ENCODE measurements at places on chromosomes 7 and 10.

DNA sequence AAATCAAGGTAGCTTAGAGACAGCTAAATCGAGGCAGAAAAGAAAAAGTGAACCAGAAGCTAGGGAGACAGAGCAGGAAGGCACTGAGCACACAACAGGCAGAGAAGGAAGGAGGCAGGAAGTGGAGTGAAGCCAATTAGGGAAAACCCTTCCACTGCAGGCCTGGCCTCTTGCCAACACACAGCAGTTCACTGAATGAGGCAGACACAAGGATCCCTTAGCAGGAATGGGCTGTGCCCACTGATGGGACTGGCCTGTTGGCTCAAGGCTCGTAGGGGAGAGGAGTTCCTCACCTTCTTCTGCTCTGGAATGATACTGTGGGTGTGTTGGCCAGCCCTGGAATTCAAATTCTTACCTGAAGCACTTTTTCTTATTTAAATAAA lies 220.3 kb upstream of the STK17A start:
- DNase-seq: peak; percentile 58

DNA sequence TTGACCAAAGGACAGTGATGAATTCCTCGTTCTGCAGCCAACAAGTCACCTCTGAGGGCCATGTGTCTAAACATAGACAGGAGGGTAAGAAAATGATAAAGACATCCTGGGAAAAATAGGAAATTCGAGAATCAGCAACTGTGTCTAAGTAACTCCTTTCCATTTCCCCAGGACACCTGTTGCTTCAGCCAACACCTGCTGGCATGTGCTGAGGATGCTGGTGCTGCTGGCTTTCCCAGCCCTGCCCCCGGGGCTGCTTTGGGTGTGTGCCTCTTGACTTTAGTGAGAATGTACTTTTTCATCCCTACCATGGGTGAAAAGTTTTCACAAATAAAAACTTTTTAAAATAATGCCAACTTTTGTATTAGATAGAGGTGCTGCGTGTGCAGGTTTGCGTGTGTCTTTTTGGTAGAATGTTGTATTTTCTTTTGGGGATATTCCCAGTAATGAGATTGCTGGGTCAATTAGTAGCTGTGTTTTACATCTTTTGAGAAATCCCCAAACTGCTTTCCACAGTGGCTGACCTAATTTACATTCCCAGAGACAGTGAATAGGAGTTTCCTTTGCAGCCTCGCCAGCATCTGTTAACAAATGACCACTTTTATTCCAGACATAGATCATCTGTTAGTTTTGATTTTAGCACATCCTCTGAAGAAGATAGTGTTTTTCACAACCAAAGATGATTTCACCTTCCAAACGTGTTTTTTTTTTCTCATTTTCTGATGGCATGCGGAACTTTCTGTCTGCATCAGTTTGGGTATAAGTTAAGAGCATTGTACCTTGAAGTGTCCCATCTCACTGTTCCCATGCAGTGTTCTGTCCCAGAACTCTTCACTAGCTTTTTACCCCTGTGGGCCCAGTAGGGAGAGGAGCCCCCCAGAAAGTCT lies 104.2 kb upstream of the ACBD5 start:
- DNase-seq: no peak

DNA sequence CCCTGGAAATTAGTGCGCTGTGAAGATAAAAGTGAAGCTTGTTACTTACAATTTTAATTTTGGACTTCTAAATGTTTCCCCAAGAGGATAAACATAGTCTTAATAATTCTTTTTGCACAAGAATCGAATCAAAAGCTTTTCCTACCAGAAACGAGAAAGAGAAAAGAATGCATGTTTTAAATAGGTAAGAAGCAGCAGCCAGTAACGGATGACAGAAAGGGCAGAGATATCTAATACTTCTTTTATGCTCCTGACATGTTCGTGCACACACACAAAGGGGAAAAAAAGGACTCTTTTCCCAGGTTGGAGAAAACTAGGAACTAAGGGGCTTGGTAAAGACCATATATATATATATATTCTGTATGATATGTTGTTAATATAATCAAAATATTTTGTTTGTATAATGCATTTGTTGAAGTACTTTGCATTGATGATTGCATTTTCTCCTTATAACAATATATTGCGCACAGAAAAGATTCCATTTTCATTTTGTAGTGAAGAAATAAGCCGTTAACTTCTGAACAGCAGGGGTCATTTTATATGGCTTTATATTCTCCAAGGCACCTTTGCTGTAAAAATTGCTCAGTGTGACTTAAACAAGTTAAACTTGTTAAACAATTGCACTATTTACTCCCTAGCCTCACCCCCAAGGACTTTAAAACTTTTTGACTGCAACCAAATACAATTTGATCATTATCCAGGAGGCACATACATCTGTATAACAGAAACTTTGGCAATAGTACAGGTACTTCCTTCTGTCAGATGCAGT lies 2.2 kb downstream of the PRKAR2B start:
- no peak for DNase-seq

- no peak for DNase-seq
Measured at GRCh38 chr7:50920031-50920635, 137.4 kb upstream of the GRB10 start.

- DNase-seq: no peak
Measured at GRCh38 chr7:30980751-30981150, 17.0 kb downstream of the GHRHR start.

DNA sequence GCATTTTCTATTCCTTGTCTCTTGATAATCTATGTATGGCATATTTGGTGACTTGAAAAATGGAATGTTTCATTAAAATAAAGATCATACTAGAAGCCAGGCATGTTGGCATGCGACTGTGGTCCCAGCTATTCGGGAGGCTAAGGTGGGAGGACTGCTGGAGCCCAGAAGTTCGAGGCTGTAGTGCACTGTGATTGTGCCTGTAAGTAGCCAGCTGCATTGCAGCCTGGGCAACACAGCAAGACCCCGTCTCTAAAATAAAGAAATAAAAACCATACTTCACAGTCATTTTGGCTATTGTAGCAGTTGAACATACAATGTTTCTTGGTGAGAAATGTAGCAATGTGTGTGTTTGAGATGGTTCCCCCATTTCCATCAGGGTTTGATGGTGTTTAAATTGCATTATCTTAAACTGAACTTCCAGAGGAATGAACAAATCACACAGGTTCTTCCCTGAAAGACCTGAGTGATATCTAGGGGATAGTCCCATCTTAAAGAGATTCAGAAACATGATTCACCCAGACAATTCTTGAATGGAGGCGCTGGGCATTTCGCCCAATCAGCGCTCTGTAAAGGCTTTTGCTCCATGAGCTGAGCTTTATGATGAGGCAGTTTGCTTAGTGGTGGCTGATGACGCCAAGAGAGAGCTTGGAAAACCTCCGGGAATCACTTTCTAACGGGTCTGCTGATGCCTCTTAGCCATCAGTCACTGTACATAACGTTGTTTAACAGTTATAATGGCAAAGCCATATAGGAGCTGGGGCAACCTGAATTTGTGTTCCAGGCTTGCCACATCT lies 19.4 kb upstream of the BTBD16 start:
- DNase-seq: no peak

DNA sequence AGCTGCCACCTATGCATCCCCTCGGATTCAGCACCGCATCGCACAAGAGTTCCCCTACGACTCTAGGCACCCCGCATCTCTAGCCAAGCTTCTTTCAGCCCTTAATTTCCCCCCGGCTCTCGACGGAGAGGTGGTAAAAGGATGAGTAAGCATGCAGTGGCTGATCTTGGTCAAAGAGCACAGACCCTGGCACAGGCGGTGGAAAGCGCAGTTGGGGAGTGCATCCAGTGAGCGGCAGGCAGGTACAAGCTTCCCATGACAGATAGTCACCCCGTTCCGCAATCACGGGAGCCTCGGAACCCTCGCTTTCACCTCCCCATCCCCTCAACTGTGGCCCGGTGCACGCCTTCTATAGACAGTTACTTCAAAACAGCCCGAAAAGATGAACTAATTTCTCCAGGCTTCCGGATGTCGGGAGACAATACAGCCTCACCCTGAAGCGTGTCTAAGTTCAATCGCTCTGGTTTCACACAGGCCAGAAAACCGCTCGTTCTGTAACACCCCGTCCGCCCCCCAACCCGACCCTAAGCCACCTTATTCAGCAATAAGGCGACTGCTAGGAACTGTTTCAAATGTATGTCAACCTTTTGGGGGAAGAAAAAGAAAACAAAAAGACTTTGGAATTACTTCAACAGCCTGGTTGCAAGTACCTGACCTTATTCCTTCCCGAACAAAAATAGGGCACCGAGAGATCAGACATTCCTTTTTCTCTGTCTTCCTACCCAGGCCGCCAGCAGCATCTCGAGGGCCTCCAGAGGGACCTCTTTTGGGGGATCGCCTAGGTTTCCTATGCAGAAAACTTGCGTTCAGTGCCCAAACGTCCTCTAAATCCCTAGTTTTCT lies 1.4 kb downstream of the RHEB start:
- peak; percentile 50 for DNase-seq

DNA sequence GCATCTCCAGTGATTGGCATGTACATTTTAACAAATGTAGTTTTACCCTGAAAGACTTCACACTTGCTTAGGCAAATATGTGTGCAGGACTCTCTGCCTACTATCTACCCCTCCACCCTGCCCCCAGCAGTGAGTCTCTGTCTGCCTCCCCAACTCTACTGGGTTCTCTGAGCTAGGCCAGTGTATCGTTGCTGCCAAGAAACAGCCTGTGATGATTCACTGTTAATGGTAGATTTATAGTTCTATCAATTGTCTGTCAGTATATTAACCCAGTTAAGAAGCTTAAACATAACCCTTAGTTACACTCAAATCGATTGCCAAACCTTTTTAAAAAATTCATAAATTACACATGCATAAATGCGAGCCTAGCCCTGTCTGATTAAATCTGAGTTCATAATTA lies 137.0 kb downstream of the SND1 start:
- no peak for DNase-seq

DNA sequence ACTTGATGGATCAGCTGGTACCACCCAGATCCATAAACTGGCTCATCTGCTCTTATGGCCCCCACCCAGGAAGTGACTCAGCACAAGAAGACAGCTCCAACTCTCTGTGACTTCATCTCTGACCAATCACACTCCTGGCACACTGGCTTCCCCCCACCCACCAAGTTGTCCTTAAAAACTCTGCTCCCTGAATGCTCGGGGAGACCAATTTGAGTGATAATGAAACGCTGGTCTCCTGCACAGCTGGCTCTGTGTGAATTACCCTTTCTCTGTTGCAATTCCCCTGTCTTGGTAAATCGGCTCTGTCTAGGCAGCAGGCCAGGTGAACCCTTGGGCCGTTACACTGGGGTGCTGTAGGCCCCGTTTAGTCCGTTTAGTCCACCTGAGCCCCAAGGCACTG lies 23.4 kb upstream of the BNIP3 start:
- no peak for DNase-seq

GRCh38 chr10:131946880-131947279 lies 34.8 kb downstream of the BNIP3 start:
- no peak for DNase-seq

DNA sequence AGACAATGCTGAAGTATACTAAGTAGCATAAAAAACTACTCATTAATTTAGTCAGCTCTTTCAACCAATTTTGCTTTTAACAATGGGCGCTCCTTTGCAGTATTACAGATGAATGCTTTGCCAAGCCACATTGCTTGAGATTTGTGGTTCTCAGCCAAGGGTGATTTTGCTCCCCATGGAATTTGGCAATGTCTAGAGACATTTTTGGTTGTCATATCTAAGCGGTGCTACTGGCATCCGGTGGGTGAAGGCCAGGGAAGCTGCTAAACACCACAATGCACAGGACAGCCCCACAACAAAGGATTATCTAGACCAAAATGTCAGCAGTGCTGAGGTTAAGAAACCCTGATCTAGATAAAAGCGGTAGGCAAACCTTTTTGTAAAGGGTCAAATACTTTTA lies 112.0 kb downstream of the UBE2H start:
- DNase-seq: no peak

DNA sequence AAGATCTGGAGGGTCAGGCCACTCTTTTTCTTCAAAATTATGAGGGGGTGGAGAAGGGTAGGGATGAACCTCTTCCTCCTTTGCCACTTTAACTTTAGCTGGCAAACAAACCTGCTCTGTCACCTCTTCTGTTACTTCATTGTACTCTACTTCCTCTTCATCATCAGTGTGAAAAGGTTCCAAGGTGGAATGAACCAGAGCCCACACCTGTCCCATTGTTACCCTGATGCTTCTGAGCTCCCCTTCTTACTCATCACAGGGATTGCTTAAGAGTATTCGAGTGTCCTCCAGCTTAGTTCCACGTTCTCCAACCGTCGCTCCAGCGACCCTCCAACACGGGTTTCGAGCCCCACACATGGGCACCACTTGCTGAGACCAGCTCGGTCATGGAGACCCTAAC lies 5.2 kb downstream of the MRPS24 start:
- no peak for DNase-seq

DNA sequence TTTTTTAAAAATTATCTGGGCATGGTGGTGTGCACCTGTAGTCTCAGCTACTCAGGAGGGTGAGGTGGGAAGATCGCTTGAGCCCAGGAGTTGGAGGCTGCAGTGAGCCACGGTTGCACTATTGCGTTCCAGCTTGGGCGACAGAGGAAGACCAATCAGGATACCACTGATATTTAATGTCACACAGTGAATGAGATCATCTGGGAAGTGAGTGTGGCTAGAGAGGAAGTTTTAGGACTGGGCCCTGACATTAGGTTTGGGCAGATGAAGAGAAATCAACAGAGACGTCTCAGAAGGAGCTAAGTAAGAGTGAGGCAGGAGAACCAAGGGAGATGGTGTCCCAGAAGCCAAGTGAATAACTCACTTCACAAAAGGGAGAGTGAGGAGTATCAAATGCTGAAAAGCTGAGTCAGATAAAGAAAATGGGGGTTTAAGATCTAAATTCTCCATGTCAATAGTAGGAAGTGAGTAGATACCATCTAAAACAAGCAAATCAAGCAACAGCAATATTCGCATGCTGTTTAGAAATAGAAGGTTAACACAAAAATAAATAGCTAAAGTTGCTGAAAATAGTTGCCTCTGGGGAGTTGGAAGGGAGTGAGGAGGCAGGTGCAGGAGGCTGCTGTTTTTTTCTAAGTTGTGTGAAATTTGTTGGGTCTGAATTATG lies 11.5 kb downstream of the PILRA start:
- DNase-seq: no peak

DNA sequence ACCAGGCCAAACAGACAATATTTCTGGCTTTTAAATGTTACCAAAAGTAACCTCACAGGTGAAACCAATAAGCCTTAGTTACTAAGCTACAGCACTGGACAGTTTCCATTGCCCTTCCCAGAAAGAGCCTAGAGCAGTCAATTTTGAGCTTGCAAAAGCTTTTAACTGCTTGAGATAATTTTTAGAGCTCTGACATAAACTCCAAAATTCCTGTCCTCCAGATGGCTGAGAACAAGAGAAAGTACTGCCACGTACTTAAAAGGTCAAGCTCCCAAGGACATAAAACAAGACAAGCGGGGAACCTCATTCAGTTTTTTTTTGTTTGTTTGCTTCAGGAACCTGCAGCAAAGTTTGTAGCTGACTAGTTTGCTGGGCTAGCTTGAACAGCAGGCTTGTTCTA lies 54.1 kb downstream of the BBS9 start:
- peak; percentile 26 for DNase-seq

DNA sequence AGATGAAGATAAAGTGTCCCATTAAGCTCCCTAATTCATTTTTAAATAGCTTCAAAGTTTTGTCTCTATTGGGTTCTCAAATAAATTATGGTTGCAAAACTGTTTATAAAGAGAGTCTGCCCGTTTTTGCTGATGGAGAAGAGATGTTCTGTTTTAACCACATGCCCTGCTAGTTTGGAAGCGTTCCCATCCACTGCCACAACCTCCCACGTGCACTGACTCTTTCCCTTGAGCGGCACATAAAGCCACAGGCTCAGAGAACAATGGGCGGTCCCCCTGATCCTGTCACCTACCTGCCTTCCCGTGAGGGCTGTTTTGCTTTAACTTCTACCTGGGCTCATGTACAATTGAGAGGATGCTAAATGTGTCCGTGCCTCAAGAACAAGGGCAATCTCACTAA lies 65.5 kb downstream of the CPVL start:
- DNase-seq: no peak

GRCh38 chr7:134474828-134475227 lies 15.9 kb upstream of the AKR1B1 start:
- no peak for DNase-seq

Data from foreskin fibroblast (primary cell).